Astrocyte (in vitro differentiated cells and primary cell): ENCODE measurements at places on chromosomes 7 and 10. TPM values are rescaled to one million over a fixed set of nuclear protein-coding genes. Genes with fewer than 3 reads are reported as not detected.

IDI2 gene
- total RNA-seq, result not detected in 2 replicates

SYNPO2L gene
- total RNA-seq, result 1.0 and 1.2 TPM in 2 replicates

SPDYE16 gene
- total RNA-seq, result not detected in 2 replicates

OPN1SW gene
- total RNA-seq, result not detected in 2 replicates

SYT15 gene
- 1.2 and 1.4 TPM in 2 replicates for total RNA-seq

PYROXD2 gene
- 4.5 TPM in 2 replicates for total RNA-seq

MMD2 gene
- not detected in 2 replicates for total RNA-seq

NAMPT gene
- total RNA-seq, result 42.3 and 52.1 TPM in 2 replicates

FRMPD2 gene
- 0.39 and 0.43 TPM in 2 replicates for total RNA-seq

DYNC1I1 gene
- 3.2 TPM in 2 replicates for total RNA-seq

SEM1 gene
- 47.6 and 50.8 TPM in 2 replicates for total RNA-seq

SVOPL gene
- 0.34 and 0.48 TPM in 2 replicates for total RNA-seq

LBX1 gene
- total RNA-seq, result not detected in 2 replicates

PHYHIPL gene
- total RNA-seq, result 0.34 TPM in 1 of 2 replicates, not detected in the other

NPFFR1 gene
- not detected in 2 replicates for total RNA-seq

ASB10 gene
- total RNA-seq, result not detected in 2 replicates

ACBD7 gene
- 0.36 and 0.79 TPM in 2 replicates for total RNA-seq

ZMIZ1 gene
- total RNA-seq, result 45.5 and 49.7 TPM in 2 replicates

SEPTIN7 gene
- 330 and 339 TPM in 2 replicates for total RNA-seq

TMEM196 gene
- total RNA-seq, result not detected in 2 replicates

MYL10 gene
- total RNA-seq, result 0.73 and 2.8 TPM in 2 replicates

HOXA4 gene
- total RNA-seq, result not detected in 2 replicates

TUBAL3 gene
- total RNA-seq, result not detected in 2 replicates

CHAT gene
- 0.12 and 1.00 TPM in 2 replicates for total RNA-seq

RADIL gene
- 0.22 and 0.86 TPM in 2 replicates for total RNA-seq

ZNF467 gene
- 16.5 and 16.6 TPM in 2 replicates for total RNA-seq

CPXM2 gene
- total RNA-seq, result 5.2 and 5.5 TPM in 2 replicates

SSC4D gene
- total RNA-seq, result 6.0 and 7.4 TPM in 2 replicates

BTAF1 gene
- total RNA-seq, result 29.2 and 30.8 TPM in 2 replicates

PFKP gene
- 356 and 361 TPM in 2 replicates for total RNA-seq

ZNF107 gene
- 5.7 and 7.8 TPM in 2 replicates for total RNA-seq

H2BK1 gene
- not detected in 2 replicates for total RNA-seq

NPTX2 gene
- total RNA-seq, result 2.4 and 4.2 TPM in 2 replicates

CYP3A7 gene
- not detected in 2 replicates for total RNA-seq

CTTNBP2 gene
- total RNA-seq, result 3.5 and 4.9 TPM in 2 replicates

NUTM2E gene
- 0.50 TPM in 1 of 2 replicates, not detected in the other for total RNA-seq

EFCAB10 gene
- total RNA-seq, result 0.38 and 0.52 TPM in 2 replicates

CASP7 gene
- total RNA-seq, result 41.9 and 44.9 TPM in 2 replicates

FANK1 gene
- total RNA-seq, result 9.7 and 12.1 TPM in 2 replicates

NEUROD6 gene
- total RNA-seq, result not detected in 2 replicates

TMEM229A gene
- total RNA-seq, result 0.09 TPM in 1 of 2 replicates, not detected in the other

UTF1 gene
- total RNA-seq, result 0.18 TPM in 1 of 2 replicates, not detected in the other

MAGI2 gene
- 5.4 and 5.8 TPM in 2 replicates for total RNA-seq

BRAT1 gene
- 18.7 and 19.7 TPM in 2 replicates for total RNA-seq

ADIRF gene
- total RNA-seq, result not detected in 2 replicates

SPDYE3 gene
- not detected in 2 replicates for total RNA-seq

CCSER2 gene
- total RNA-seq, result 97.6 and 100 TPM in 2 replicates

ASAH2 gene
- 1.4 and 2.4 TPM in 2 replicates for total RNA-seq

MMP21 gene
- not detected in 2 replicates for total RNA-seq

ZNF117 gene
- 6.7 and 10.2 TPM in 2 replicates for total RNA-seq

FAM24B gene
- total RNA-seq, result 1.9 and 2.6 TPM in 2 replicates

ZNF503 gene
- total RNA-seq, result 11.1 and 11.9 TPM in 2 replicates

CFAP46 gene
- 1.3 and 1.5 TPM in 2 replicates for total RNA-seq
